ENCODE measurements at places on chromosomes 5 and 9.

GRCh38 chr5:18323891-18324290 is 689.6 kb downstream of the TAF11L14 start:
- no peak for DNase-seq

GRCh38 chr9:19404283-19405075 is 4.3 kb upstream of the ACER2 start:
- DNase-seq = no peak

DNA sequence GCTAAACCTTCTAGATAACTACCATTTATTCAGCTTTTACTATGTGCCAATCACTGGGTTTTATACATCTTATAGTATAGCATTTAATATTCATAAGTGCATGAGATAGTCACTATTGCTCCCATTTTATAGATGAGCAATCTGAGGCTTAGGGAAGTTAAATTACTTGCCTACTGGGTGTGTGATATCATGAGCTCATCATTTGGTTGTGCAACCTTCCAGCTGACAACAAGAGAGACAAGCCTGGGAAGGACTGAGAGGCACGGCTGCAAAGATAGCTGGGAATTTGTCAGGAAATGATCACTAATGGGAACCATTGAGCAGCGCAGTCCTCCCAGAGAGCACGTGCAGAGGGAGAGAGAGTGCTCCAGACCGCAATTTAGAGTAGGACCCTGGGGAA is 481.6 kb upstream of the KIF2A start:
- no peak for DNase-seq

- DNase-seq = no peak
Observed at GRCh38 chr5:64285188-64286130, 119.8 kb downstream of the RNF180 start.

DNA sequence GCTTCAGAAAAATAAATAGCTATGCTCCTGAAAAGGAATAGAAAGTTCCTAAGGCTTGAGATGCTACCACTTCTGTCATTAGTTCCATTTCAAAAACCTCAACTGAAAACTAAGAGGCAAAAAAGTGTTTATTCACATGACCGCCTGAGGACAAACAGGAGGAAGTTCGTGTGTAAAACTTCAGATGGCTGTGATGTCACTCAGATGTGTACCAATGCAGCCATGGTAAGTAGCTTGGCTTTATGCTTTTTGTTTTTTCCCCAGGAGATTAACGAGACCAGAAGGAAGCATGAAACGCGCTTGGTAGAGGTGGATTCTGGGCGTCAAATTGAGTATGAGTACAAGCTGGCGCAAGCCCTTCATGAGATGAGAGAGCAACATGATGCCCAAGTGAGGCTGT is 33.0 kb downstream of the LMNB1 start:
- DNase-seq = no peak

- DNase-seq = peak; percentile 79
Observed at GRCh38 chr5:13553896-13554295, 390.6 kb downstream of the DNAH5 start.

- no peak for DNase-seq
Observed at GRCh38 chr5:56358046-56358445, 124.9 kb upstream of the ANKRD55 start.

GRCh38 chr9:106420511-106420944 is 442.4 kb upstream of the ZNF462 start:
- DNase-seq = no peak

DNA sequence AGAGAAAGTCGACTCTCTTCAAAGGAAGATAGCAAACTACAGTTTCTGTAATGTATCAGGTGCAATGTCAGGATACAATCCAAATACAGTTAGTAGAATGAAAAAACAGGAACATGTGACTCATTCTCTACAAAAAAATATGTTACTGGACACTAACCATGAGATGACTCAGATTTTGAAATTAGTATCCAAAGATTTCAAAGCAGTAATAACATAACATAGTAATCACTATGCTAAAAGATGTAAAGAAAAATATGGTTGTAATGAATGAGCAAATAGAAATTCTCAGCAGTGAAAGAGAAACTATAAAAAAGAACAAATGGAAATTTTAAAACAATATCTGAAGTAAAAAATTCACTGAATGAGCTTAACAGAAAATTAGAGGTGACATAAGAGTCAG is 42.3 kb downstream of the SHOC1 start:
- no peak for DNase-seq

GRCh38 chr9:104025104-104025503 is 69.0 kb upstream of the SMC2 start:
- no peak for DNase-seq

GRCh38 chr9:38067859-38068681 is 957 bp downstream of the SHB start:
- peak; percentile 60 for DNase-seq

DNA sequence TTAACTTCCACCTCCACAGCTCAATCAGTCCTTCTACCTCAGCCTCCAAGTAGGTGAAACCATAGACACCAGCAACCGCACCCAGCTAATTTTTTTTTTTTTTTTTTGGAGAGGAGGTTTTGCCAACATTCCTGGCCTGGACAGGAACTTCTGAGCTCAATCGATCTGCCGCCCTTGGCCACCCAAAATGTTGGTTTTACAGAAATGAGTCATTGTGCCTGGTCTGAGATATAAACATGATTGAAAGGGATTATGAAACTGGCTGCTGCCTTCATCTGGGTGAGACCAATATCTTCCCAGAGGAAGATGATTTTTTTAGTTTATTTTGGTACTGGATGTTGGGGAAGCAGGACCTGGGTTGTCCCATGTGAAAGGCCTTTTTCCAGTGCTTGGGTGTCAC is 9.2 kb downstream of the TAF11L12 start:
- no peak for DNase-seq

- DNase-seq = no peak
Observed at GRCh38 chr5:6372251-6373080, 5.9 kb downstream of the MED10 start.

DNA sequence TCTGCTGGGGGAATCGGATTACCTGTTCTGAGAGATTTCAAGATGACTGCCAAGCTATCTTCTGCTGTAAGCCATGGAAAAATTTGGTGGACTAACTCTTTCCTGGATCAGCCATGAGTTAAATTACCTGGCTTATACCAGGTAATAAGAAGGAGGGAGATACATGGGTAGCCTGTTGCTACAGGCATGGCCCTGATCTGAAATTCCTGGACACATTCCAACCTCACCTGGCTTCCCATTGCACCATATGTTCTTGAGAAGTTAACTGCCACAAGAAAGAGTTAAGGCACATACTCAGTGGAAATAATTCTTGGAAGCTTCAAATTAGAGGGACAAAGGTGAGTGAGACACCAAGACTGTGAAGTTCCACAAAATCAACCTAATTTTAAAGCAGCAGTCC is 371.3 kb downstream of the ACTL7B start:
- no peak for DNase-seq

DNA sequence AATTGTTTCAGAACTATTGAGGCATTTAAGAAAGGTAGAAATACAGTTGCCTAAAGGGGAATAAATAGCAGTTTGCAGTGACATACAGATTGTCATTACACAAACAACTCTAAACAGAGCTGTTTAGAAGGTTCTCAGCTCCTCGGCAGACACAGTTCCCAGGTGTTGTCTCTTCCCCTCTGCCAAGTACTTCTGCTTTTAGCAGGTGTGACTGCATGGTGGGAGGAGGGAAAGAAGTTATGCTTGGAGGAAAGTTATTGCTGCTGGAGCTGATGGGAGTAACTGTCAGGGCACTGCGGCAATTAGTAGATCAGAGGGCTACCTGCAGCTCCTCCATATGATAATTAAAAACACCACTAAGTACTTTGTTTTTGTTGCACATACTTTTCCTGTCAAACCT is 14.5 kb downstream of the EDIL3 start:
- DNase-seq = no peak

DNA sequence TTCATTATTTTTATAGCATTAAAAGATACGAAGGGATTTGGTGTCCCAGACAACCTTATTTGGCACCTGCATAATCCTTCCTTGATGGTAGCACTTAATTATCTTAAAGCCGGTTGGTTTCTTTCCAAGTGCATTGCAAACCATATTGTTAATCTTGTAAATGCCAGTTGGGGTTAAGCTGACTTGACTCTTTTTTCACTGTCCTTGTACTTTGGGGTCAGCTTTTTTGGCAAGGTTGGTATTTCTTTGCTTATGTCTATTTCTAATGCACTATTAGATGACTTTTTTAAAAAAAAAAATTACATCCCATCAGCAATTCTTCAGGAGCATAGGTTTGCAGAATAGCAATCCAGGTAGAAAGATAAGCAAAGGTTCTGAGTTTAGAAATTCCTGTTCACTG is 466.8 kb upstream of the TLE4 start:
- DNase-seq = no peak

DNA sequence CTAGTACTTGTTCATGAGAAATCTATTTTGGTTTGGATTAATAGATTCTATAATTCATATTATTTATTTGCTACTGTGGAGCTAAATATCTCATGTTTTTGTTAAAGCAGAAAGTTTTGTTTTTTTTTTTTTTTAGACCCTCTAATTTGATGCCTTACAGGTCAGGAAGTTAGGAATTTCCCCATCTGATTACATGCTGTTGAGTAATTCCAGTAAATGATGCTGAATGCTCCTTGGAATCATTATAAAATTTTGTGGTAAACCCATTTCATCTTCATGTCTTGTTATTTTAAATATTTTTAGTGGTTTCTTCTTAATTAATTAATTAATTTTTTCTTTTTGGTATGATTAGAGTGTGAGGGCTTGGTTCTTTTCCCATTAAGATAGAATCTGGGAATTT is 35.6 kb downstream of the NNT start:
- DNase-seq = no peak

- no peak for DNase-seq
Observed at GRCh38 chr9:133874060-133874657, 118.0 kb downstream of the VAV2 start.

- DNase-seq = no peak
Observed at GRCh38 chr9:124222918-124223720, 34.6 kb upstream of the NEK6 start.

DNA sequence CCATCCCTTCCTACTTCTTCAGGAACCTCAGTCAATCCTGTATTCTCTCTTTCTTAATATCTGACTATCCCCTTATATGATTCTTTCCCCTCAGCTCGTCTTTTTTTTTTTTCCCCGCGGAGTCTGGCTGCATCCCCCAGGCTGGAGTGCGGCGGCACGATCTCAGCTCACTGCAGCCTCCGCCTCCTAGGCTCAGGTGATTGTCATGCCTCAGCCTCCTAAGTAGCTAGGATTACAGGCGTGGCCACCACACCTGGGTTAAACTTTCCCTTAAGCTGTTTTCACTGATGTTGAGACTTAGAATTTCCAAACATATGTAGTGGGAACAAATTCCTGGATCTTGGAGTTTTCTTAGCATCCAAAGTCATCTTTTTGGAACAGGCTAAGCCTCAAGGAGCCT is 13.3 kb upstream of the RUSC2 start:
- no peak for DNase-seq

DNA sequence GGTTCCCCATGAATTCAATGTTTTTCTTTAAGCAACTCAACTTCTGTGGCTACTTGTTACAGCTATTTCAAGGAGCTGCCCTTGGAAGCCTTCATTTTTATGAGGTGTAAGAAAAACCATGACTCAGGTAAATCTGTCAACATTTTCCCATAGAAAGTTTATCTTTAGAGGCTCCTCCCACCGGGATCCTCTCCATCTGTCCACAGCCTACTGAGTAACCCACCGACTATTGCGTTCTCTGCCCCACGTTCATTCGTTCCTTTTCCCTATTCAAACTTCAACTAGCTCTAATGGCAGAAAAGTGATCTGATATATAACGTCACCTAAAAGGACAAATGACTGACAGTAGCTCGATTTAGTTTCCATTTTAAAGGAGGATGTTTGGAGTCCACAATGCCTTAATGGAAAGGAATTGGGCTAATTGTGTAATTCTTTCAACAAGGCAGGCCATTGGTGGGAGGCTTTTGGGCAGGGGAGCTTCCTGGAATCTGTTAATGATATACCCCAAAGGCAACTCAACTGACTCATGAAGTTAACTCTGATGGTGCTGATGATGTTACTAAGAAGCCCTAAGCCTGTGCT is 29.3 kb upstream of the NR3C1 start:
- DNase-seq = no peak

- DNase-seq = no peak
Observed at GRCh38 chr9:119091074-119091473, 278.2 kb downstream of the BRINP1 start.

GRCh38 chr9:115730845-115731244 is 422.7 kb upstream of the PAPPA start:
- no peak for DNase-seq

- DNase-seq = no peak
Observed at GRCh38 chr5:33612386-33612785, 171.6 kb downstream of the TARS1 start.

GRCh38 chr5:116389601-116390000 is 185.0 kb downstream of the SEMA6A start:
- no peak for DNase-seq

DNA sequence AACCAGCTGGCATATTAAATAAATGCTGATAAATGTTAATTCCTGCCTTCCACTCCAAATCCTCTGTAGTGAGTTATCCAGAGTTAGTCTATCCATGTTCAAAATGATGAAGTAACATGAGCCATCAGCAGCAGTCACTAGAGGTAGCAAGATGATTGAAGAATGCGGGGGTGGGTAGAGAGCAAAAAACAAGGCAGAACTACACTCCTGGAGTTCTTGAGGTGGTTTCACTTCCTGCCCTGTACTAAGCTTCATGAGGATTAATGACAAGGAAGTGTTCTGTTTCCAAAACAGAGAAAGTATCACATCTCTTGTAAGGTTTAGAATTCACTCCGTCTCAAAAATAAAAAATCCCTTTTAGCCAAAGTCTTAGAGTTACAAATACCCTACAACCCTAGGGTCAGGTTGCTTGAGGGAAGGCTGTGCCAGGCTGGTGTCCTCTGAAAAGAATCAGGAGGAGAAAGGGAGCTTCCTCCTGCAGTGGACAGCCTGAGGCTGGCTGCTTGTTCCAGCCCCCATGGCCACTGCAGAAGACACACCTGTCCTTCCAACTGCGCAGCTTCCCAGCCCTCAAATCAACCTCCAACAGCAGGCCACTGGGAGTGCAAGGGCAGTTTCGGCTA is 180.2 kb downstream of the DENND1A start:
- no peak for DNase-seq

- peak; percentile 75 for DNase-seq
Observed at GRCh38 chr5:132500931-132501628, 10.5 kb upstream of the IRF1 start.

DNA sequence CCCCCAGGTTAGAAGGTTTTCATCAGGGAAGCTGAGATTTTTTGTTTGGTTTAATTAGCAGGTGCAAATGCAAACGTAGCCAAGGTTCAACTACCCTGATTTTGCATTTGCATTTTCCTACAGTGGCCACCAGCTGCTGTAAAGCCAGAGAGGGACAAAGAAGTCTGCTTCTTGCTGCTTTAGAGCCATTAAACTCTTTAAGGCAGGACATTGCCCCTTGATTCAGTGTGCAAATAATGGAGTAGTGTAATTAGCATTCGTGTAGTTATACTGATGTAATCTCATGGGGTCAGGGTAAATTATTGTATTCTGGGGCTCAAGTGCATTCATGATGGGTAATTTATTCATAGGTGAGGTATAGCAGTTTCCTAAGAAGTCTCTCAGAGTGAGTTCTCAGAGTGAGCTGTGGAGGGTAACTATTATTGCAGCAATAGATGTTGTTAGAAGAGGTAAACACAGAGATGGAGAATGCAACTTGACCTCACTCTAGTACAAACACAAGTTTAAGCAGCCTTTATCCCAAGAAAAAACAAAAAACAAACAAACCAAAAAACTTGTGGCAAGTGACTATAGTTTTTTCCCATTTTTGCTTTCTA is 526.5 kb downstream of the KIF4B start:
- DNase-seq = no peak

GRCh38 chr5:128083811-128084227 is 253 bp downstream of the SLC12A2 start:
- peak; percentile 87 for DNase-seq

- no peak for DNase-seq
Observed at GRCh38 chr5:42875785-42876374, 64.2 kb upstream of the SELENOP start.
